ENCODE measurements at places on chromosomes 5 and 9.

DNA sequence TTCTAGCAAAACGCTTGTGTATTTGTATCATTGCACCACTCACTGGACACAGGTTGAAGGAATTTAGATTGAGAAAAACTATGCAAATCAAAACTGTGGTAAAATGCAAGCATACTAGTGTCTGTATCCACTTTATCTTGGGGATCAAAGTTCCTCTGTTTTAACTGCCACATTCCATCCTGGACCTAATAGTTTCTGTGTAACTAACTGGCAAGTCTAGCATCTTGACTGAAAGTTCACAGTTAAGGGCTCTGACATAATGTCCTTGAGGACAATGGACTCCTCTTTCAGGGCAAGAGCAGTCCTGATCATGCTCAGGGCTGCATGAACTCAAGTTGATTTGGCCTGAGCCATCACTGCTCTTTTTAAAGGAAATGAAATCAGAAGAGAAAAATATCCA is 30.7 kb downstream of the NFIB start:
- DNase-seq = no peak

DNA sequence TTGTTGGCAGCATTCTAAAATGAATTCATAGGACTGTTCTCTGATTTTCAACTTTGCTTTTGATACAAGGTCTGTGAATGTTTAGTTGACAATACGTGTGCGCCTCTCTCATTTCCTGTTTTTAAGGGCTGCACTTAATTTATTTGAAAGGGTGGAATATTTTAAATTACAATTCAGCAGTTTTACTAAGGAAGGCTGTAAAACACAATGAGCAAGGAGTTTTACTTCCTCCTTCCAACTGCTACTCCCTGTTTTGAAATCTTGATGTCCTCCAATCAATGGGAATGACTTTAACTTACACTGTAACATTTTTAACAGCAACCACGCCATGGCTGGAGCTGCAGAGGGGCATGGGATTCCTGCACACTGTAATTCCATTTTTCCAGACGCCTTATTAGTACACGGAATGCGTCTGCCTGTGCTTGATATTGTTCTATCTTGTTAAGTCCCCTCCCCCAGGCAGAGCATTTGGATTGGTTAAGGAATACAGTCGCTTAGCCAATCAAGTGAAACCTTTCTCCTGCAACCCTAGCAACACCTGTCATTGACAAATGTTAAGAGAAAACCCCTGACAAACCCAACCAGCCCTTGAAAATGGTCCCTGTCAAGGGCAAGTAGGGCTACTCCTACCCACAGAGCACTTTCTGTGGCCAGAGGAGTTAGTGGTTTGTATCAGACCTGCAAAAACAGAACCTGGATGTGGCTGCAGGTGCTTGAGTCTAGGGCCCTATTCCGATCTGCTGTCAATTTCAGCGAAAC is 12.5 kb upstream of the ZSWIM6 start:
- DNase-seq = peak; percentile 29

- DNase-seq = peak; percentile 72
These were observed 36.8 kb downstream of the C9orf50 start for GRCh38 chr9:129584136-129584535.

GRCh38 chr5:150073677-150074076 is 12.7 kb downstream of the CSF1R start:
- no peak for DNase-seq

DNA sequence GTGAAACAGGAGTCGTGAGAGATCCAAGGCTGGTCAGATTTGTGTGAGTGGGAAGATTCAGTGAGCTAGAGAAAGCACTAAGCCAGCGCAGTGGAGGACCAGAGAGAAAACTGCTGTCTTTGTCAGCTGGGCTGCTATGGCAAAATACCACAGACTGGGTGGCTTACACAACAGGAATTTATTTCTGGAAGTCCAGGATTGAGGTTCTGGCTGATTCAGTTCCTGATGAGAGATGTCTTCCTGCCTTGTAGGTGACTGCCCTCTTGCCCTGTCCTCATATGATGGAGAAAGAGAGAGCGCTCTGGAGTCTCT is 24.2 kb upstream of the ANKRD33B start:
- no peak for DNase-seq

Measured in heart left ventricle (tissue), 16 donors.